ENCODE measurements at places on chromosomes 3 and 15.

GRCh38 chr3:33834096-33834453 lies 35.6 kb downstream of the PDCD6IP start:
- no peak for ATAC-seq

- no peak for ATAC-seq
Measured at GRCh38 chr3:17494117-17494809, 248.2 kb downstream of the TBC1D5 start.

GRCh38 chr3:43181202-43181821 lies 75.4 kb upstream of the POMGNT2 start:
- no peak for ATAC-seq

- ATAC-seq, result no peak
Measured at GRCh38 chr15:23913635-23914034, 226.5 kb upstream of the NDN start.

DNA sequence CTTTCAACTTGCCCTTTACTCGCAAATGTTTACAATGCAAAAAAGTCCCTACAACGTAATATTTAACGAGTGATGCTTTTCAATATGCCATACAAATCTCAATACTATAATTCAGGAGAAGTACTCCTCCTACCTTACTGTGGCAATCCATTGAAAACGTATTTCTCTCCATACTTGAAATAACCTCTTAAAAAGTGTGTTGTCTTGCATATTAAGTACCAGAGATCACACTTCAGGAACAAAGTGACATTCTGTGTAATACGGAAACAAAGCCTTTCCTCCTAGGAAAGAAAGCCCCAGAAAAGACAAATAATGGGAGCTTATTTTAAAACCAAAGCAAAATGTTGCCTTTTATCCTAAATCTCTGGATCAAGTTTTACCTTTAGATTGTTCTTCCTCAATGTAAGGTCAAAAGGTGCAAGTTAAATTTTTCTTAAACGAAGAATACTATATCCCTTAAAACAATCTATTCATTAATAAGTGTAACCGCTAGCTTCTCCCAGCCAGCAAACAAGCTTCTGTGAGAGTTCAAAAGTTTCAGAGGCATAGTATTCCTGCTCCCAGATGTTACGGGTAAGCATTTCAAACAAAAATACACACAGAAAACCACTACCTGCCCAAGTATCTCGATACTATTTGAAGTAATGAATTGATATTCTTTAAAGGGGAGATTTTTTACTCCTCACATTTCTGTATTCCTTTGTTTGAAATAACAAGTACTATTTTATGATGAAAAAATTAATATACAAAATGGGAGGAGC lies 1.7 kb downstream of the TJP1 start:
- ATAC-seq, result no peak

- ATAC-seq, result no peak
Measured at GRCh38 chr3:139414608-139415224, 25.3 kb upstream of the COPB2 start.
